Activated naive CD8-positive, alpha-beta T cell treated with anti-CD3 and anti-CD28 coated beads for 36 hours (primary cell): ENCODE measurements at places on chromosomes 16 and 17.

- peak; percentile 50 for DNase-seq
- no peak overlapping the region for H3K27ac ChIP-seq
- peaks cover 37% of the 10 kb centered on the region for H3K27me3 ChIP-seq
- H3K4me1 ChIP-seq = peaks cover 3% of the 10 kb centered on the region
- H3K4me3 ChIP-seq = no peak overlapping the region
Observed at GRCh38 chr17:6894206-6894528, 62.6 kb upstream of the TEKT1 start.

GRCh38 chr17:37488009-37488604, 1.6 kb upstream of the DUSP14 start:
- DNase-seq = no peak
- no peaks in the 10 kb centered on the region for H3K27me3 ChIP-seq
- peak overlapping the region; percentile 88 for H3K4me3 ChIP-seq
- peaks cover 46% of the 10 kb centered on the region for H3K4me1 ChIP-seq
- peaks cover 8% of the 10 kb centered on the region for H3K36me3 ChIP-seq

DNA sequence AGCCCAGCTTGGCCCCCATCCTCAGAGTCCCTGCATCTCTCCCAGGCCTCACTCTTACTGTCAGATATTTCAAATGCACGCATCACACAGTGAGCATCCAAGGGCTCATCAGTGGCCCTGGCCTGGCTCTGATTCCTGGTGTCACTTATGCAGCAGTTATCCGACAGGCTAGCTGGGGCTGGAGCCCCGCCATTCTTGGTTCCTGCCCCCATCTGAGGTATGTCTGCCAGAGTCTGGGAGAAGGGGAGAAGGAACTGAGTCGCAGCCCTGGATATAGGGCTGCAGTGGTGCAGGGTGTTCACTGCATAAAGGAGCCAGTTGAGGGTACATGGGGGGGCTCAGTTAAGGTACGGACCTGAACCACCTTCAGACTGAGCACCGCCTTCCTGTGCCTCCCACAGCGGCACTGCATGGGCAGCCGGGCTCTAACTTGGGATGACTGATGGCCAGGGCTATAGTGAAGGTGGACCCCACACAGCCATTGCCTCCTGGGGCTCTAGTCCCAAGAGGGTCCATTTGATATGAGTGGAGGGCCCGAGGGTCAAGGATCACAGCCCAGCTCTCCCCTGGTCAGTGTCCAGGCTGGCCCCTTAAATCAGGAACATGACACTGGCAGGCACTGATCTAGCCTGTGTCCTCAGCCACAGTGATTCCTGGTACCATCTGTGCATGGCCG, 1.8 kb upstream of the RASD1 start:
- H3K4me1 ChIP-seq = peaks cover 9% of the 10 kb centered on the region
- no peak overlapping the region for H3K27ac ChIP-seq
- no peak overlapping the region for H3K4me3 ChIP-seq
- H3K27me3 ChIP-seq = peaks cover 19% of the 10 kb centered on the region
- no peak for DNase-seq
- peaks cover 3% of the 10 kb centered on the region for H3K36me3 ChIP-seq

DNA sequence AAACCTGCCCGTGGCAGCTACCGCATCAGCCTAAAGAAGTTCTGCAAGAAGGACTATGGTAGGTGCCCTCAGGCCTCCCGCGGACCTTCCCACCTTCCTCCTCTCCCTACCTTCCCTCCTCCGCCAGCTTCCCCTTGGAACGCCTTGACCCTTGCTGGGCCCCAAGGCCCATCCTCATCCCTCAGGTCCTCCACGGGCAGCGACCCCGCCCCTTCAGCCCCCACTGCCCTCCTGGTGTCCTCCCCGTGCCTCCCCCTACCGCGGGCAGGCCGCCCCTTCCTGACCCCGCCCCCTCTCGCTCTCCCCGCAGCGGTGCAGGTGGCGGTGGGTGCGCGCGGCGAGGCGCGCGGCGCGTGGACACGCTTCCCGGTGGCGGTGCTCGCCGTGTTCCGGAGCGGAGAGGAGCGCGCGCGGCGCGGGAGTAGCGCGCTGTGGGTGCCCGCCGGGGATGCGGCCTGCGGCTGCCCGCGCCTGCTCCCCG, 1.4 kb upstream of the TBC1D24 start:
- H3K4me3 ChIP-seq = peak overlapping the region; percentile 72
- no peaks in the 10 kb centered on the region for H3K36me3 ChIP-seq
- DNase-seq = peak; percentile 40
- peaks cover 21% of the 10 kb centered on the region for H3K4me1 ChIP-seq
- H3K27ac ChIP-seq = no peak overlapping the region

DNA sequence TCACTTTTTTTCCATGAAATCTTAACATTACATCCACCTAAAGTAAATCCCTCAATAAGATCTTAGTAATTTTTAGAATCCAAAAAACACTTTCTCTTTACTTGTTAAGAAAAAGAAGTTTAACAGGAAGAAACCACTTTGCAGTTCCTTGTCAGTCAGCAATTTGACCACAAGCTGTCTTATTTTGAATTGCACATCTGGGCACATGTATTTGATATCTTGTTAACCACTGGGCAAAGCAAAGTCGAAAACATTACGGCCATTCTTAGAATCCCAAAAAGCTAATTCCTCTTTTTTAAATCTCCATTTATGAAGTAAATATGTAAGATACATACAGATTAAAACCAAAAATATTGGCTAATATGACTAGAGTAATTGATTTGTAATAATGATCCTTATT, 1.1 kb downstream of the ABCA10 start:
- peaks cover 11% of the 10 kb centered on the region for H3K4me1 ChIP-seq
- H3K27me3 ChIP-seq = no peaks in the 10 kb centered on the region
- no peaks in the 10 kb centered on the region for H3K36me3 ChIP-seq
- H3K27ac ChIP-seq = no peak overlapping the region
- no peak for DNase-seq

- H3K36me3 ChIP-seq = no peaks in the 10 kb centered on the region
- DNase-seq = no peak
- no peak overlapping the region for H3K4me3 ChIP-seq
Observed at GRCh38 chr16:71259086-71259485, 28.6 kb upstream of the HYDIN start.

DNA sequence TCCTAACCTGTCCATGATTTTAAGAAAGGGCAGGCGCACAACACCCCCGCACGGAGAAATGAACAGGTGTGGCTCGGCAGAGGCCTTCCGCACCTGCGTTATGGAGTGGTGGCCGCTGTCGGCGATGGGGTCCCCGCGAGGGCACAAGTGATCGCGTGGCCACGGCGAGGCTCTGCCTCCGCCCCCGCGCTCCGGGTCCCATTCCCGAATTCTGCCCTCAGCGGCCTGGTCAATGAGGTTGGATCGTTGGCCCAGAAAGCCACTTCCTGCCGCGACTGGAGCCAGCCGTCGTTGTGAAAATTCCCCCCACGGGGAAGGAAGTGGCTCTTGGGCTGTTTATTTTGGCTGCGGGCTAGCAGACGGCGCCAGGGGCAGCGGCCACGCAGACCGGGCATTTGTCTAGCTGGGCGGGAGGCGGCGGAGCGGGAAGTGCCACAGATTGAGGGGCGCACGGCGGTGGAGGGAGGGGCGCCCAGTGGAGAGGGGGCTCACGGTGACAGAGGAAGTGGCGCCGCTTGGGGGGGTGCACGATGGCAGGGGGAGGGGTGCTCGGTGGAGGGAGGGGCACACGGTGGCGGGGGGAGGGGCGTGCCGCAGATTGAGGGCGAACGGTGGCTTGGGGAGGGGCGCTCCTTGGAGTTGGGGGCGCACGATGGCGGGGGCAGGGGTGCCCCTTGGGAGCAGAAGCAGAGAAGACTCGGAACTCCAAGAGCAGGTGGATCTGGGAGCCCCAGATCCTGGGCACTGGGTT, 25.0 kb downstream of the MRC2 start:
- peak overlapping the region; percentile 77 for H3K4me3 ChIP-seq
- peaks cover 24% of the 10 kb centered on the region for H3K27me3 ChIP-seq
- peaks cover 19% of the 10 kb centered on the region for H3K4me1 ChIP-seq
- no peaks in the 10 kb centered on the region for H3K36me3 ChIP-seq
- H3K27ac ChIP-seq = peak overlapping the region; percentile 86

DNA sequence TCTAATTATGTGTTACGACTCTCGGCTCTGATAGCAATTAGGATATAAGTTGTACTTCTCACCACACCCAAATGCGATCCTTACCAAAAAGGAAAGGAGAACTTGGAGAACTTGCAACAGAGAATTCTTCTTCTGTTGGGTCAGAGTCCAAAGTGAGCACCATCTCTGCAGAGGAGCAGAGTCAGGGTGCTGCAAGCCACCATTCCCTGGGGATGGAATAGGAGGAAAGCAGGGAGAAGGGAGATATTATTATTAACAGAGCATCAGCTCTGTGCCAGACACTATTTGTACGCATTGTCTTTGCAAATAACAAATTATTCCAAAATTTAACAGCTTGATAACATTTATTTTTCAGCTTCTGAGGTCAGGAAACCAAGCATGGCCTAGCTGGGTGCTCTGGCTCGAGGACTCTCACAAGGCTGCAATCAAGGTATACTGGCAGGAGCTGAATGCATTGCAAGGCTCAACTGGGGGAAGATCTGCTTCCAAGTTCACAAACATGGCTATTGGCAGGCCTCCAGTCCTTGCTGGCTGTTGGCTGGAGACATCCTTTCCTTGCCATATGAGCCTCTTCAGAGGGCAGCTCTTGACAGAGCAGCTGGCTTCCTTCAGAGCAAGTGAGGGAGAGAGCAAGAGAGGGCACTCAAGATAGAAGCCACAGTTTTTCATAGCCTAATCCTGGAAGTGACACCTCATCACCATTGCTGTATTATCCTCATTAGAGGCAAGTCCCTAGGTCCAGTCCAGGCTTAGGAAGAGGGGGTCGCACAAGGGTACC, 296.2 kb upstream of the CDH5 start:
- H3K36me3 ChIP-seq = no peaks in the 10 kb centered on the region
- H3K27ac ChIP-seq = no peak overlapping the region
- no peak overlapping the region for H3K4me3 ChIP-seq

DNA sequence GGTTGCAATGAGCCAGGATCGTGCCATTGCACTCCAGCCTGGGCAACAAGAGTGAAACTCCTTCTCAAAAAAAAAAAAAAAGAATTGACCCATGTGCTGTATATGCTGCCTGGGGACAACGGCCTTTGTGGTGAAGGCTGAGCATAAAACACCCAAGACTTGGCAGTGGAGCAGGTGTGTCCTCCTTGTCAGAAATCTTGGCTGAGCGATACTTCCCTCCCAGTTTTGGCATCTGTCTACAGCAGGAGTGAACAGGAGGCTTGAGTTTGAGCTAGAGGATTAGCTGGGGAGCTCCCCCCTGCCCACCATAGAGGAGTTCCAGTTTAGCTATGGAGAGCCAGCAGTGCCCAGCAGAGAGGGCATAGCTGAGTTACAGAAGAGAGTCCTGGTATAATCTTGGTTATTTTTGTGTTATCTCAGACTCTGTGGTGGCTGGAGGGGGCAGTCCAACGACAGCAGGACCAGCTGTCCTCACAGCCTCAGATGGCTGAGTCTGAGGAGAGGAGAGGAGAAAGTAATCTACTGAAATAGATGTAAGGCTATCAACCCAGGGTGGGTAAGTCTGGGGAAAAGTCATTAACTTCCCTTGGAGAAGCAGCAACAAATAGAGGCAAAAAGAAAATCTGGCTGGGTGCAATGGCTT, 18.4 kb downstream of the SP2 start:
- H3K27me3 ChIP-seq = no peaks in the 10 kb centered on the region
- no peak for DNase-seq
- H3K4me3 ChIP-seq = no peak overlapping the region
- peaks cover 4% of the 10 kb centered on the region for H3K4me1 ChIP-seq

DNA sequence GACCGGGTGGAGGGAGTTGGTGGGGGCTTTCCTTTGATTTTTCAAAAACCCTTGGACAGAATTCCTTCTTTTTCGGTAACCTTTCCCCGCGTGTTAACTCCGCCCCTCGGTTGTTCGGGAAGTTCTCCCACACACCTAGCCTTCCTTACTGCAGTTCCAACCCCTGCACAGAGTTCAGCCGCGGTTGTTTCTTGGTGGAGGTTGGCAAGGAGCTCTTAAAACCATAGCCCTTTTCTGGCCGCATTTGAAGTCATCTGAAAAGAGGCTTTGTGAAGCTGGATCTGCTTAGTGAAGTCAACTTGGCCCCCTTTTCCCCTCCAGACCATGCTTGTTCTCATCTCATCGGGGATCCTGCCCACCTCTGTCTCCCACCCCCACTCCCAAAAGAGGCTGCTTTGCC, 1.8 kb downstream of the CACNG4 start:
- DNase-seq = no peak
- no peaks in the 10 kb centered on the region for H3K36me3 ChIP-seq
- peaks cover 88% of the 10 kb centered on the region for H3K27me3 ChIP-seq
- no peak overlapping the region for H3K27ac ChIP-seq
- peak overlapping the region; percentile 64 for H3K4me3 ChIP-seq

DNA sequence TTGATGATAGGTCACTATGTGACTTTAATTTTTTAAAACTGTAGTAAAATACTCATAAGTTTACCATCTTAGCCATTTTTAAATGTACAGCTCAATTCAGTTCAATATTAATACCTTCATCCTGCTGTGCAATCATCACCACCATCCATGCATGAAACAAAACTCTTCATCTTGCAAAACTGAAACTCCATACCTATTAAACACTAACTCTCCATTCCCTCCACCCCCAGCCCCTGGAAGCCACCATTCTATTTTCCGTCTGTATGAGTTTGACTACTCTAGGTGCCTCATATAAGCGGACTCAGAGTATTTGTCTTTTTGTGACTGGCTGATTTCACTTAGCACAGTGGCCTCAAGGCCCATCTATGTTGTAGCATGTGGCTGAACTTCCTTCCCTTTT, 9.4 kb upstream of the CNEP1R1 start:
- no peaks in the 10 kb centered on the region for H3K36me3 ChIP-seq
- no peak overlapping the region for H3K27ac ChIP-seq
- H3K4me3 ChIP-seq = no peak overlapping the region
- H3K4me1 ChIP-seq = no peaks in the 10 kb centered on the region
- H3K27me3 ChIP-seq = no peaks in the 10 kb centered on the region

DNA sequence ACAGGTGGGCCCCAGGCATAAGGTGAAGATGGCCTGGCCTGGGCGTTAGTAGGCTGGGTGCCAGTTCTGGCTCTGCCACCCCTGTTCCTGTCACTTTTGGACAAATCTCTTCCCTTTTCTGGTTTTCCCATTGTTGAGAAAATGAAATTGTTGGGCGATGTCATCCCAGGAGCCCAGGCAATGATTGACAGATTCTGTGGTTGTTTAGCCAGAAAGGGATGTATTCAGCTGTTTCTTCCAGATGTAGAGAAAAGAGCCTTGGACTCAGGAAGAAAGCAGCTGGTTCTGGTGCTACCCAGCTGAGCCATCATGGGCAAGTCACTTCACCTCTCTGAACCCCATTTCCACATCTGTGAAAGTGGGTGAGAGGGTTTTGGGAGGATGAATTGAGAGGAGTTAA, 60.1 kb upstream of the MRTFB start:
- no peaks in the 10 kb centered on the region for H3K36me3 ChIP-seq
- no peak for DNase-seq
- H3K27ac ChIP-seq = peak overlapping the region; percentile 44
- H3K27me3 ChIP-seq = peaks cover 31% of the 10 kb centered on the region
